ENCODE measurements at places on chromosomes 11 and 22. TPM values are rescaled to one million over a fixed set of nuclear protein-coding genes. Genes with fewer than 3 reads are reported as not detected.

- no peak for DNase-seq
Observed at GRCh38 chr11:62707277-62707861, at the start of the genes BSCL2 and GNG3. BSCL2 (minus strand) TSS chr11:62707424; CDS start chr11:62707195, 229 bp downstream. GNG3 (plus strand) TSS chr11:62707676; CDS start chr11:62708296, 620 bp downstream.

The SELENOM gene
- total RNA-seq = 268 TPM

The MMP27 gene
- not detected for total RNA-seq

GRCh38 chr11:75147875-75148263 is 3.0 kb upstream of the SLCO2B1 start:
- no peak for DNase-seq

The ART1 gene
- not detected for total RNA-seq

The KRTAP5-8 gene
- not detected for total RNA-seq

- peak; percentile 88 for DNase-seq
Observed at GRCh38 chr11:95451682-95452081, 220.7 kb upstream of the SESN3 start.

- peak; percentile 20 for DNase-seq
Observed at GRCh38 chr11:11512929-11513328, 108.9 kb downstream of the GALNT18 start.

DNA sequence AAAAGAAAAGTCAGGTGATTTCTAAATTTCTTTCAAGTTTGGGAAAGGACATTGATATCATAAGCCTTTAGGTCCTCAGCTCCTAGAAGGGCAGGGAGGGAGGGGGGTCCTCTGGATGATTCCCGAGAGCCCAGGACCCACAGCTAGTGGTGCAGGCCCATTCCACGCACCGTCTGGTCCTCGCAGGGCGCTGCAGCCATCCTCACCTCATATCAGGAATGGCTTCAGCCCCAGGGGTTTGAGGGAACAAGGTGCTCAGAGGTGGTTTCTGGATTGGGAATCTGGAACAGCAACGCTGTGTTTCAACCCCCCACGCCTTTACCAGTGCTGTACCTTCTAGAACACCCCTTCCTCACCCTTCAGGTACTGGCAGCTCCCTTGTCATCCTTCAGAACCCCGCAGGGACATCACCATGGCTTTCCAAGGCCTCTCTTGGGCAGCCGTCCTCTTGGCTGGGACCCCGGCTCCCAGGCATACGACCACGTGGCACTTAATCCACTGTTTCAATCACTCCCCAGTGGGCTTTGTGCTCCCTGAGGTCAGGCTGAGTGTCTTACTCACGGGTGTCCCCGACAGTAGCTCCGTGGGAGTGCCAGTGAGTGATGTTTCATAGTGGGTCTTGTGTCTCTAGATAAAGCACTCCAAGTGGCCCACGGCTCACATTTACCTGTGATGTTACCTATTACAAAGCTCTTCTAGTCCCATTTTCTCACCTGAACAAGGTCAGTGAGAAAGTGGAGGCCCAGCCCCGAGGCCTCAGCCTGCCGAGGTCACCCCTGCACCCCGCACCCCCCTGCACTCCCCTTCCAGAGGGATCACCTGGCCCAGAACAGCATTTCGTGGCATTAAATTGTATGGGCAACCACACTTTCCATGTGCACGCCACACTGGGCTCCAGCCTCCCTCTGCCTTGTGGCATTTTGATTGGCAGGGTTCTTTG is 93.9 kb downstream of the MORC2 start:
- DNase-seq = no peak

- peak; percentile 94 for DNase-seq
Observed at GRCh38 chr22:25404928-25405816, 159.3 kb upstream of the GRK3 start.

The ALDH3B2 gene
- total RNA-seq = not detected

GRCh38 chr11:71525938-71526495 is 1.1 kb upstream of the KRTAP5-7 start:
- DNase-seq = no peak

- DNase-seq = peak; percentile 56
Observed at GRCh38 chr22:40679249-40679963, at the start of gene MCHR1. MCHR1 (plus strand) TSS chr22:40679484; CDS start chr22:40679653, 169 bp downstream.

DNA sequence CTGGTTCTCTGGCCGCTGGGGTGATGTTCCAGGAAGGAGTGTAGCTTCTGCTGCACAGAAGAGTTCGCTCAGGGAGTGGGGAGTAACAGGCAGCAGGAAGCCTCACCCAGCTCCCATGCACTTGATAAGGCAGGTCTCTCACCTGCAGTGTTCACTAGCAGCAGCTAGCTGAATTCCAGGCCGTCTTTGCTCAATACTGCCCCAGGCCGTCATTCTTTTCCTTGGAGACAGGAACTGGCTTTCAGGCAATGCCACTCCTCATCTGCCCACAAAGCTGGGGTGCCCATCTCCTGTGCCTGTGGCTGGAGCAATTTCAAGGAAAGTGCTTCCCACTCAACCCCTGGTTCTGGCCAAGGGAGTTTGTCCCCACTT is 66.1 kb downstream of the ARHGAP42 start:
- no peak for DNase-seq

DNA sequence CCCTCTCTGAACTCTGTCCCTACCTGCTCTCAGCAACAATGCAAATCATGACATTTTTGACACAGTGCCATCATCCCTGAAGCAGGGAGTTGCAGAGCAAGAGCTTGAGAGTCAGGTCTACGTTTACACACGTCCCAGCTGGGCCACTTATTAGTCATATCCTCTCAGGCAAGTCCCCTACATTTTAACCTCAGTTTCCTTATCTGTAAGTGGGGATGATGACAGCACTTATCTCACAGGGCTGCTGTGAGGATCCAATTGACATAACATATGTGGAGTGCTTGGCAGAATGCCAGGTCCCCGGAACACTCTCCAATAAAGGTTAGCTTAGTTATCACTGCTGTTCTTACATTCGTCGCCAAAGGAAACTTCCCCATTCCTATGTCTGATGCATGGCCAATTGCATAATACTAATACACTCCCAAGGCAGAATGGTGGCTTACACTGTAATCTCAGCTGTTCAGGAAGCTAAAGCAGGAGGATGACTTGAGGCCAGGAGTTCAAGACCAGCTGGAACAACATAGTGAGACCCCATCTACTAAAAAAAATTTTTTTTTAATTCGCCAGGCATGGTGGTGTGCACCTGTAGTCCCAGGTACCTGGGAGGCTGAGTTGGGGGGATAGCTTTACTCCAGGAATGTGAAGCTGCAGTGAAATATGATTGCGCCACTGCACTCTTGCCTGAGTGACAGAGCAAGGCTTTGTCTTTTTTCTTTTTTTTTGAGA is 16.6 kb downstream of the ASCC2 start:
- peak; percentile 83 for DNase-seq

The DMC1 gene
- total RNA-seq = 3.7 TPM

DNA sequence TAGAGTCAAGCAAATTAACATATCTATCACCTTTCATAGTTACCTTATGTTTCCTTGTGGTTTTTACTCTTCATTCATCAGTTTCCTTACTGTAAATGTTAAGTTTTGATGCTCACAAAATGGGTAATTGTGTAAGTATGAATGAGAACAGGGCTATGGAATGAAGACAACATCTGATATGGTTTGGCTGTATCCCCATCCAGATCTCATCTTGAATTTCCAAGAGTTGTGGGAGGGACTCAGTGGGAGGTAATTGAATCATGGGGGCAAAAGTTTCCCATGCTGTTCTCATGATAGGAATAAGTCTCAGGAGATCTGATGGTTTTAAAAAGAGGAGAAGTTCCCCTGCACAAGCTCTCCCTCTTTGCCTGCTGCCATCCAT is 107.6 kb downstream of the CCDC34 start:
- peak; percentile 89 for DNase-seq

DNA sequence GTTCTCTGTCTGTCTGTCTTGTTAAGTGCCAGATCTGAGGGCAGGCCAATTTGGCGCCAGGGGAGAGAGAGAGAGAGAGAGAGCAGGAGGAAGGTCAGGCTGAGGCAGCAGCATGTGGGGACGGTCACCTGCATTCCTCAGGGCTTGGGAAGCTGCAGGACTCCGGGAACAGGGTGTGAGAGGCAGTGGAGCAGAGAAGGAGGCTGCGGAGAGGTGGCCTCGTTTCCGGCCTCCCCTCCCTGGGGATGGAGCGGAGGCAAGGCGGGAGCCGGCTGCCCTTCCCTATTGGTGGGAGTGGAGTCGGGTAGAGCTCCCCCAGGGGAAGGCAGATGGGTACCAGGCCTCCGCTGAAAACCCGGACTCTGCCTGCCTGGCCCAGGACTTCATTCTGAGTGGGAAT is 9.7 kb downstream of the CLMP start:
- DNase-seq = no peak

The MFRP gene
- total RNA-seq = not detected

The SLC6A5 gene
- total RNA-seq = not detected

The KRTAP5-11 gene
- total RNA-seq = not detected

The SHANK2 gene
- total RNA-seq = 3.9 TPM

- no peak for DNase-seq
Observed at GRCh38 chr11:16043617-16044016, 312.7 kb downstream of the SOX6 start.

DNA sequence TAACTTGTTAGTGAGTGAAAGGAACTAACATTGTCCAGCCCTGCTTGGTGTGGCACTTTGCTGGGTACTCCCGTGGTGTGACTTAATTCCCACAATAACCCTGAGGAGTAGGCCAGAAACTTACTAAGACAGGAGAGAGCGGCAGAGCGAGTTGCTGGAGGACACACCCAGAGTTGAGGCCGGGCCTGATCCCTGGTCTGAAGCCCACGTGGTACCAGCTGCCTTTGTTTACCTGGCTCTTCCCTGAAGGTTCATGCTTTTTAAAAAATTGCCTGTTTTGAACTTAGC is 594 bp downstream of the MPST start:
- peak; percentile 84 for DNase-seq

- peak; percentile 76 for DNase-seq
Observed at GRCh38 chr11:111347002-111347722, 31.9 kb downstream of the POU2AF1 start.

- DNase-seq = no peak
Observed at GRCh38 chr22:43127166-43127908, 15.9 kb downstream of the MCAT start.

DNA sequence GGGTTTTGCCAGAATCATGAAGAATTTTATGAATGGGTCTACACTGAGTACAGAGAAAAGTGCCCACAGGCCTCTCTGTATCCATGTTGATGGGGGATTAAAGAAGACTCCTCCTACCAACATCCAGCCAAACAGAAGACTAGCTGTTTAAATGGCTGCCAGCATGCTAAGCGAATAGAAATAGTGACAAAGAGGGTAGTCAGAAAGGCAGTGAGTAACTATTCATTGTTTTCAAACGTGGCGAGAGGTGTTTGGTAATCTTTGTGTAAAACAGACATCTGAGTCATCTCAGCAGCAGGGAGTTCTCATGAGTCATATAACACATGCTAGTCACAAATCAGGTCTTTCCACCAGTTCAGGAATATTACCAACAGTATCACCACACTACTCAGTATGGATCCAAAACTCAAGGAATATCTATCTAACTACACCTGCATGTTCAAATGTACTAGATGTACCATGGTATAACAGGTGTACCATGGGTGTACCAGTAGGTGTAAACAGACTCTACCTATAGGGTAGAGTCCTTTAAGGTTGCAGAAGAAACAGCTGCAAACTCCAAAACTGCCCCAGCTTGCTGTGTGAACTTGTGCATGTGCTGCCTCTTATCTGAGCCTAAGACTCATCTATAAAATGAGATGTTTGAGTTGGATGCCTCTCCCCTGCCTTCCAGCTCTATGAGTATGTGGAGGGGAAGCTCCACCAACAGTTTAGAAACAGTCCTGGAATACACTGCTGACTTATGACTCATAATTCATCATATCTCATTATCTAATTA is 82.0 kb downstream of the SLC1A2 start:
- DNase-seq = peak; percentile 99

GRCh38 chr11:95948637-95949036 is 24.7 kb upstream of the MTMR2 start:
- DNase-seq = no peak

GRCh38 chr11:121929581-121929980 is 186.4 kb downstream of the BLID start:
- DNase-seq = peak; percentile 55

- DNase-seq = no peak
Observed at GRCh38 chr22:17958166-17958565, 66.2 kb downstream of the MICAL3 start.

- DNase-seq = no peak
Observed at GRCh38 chr22:46579751-46580449, 40.3 kb upstream of the GRAMD4 start.

The IGLL1 gene
- total RNA-seq = not detected

The DUSP8 gene
- 0.11 TPM for total RNA-seq

The FUT4 gene
- total RNA-seq = 4.2 TPM

- DNase-seq = no peak
Observed at GRCh38 chr11:130655300-130655699, 206.9 kb downstream of the ADAMTS15 start.

GRCh38 chr11:2219318-2220017 is 47.9 kb upstream of the TH start:
- DNase-seq = no peak

- peak; percentile 65 for DNase-seq
Observed at GRCh38 chr11:10856689-10857458, 979 bp downstream of the ZBED5 start.

DNA sequence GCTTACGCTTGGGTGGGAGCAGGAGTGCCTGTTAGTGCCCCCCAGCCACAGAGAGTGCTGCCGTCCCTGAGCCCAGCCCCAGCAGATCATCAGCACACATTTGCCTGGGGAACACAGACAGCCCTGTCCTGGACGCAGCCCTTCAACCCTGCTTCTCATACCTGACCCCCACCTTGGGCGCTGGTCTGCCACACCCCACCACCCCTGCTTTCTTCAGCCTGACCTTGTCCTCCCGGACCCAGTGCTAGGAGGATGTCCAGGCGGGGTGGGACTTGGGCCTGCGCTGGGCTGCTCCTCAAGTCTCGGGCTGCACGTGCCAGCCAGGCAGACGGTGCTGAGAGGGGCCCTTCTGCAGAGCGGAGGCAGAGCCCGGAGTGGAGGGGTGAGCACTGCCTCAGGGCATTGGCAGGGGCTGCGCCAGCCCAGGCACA is 119.2 kb downstream of the KCNQ1OT1 start:
- no peak for DNase-seq

DNA sequence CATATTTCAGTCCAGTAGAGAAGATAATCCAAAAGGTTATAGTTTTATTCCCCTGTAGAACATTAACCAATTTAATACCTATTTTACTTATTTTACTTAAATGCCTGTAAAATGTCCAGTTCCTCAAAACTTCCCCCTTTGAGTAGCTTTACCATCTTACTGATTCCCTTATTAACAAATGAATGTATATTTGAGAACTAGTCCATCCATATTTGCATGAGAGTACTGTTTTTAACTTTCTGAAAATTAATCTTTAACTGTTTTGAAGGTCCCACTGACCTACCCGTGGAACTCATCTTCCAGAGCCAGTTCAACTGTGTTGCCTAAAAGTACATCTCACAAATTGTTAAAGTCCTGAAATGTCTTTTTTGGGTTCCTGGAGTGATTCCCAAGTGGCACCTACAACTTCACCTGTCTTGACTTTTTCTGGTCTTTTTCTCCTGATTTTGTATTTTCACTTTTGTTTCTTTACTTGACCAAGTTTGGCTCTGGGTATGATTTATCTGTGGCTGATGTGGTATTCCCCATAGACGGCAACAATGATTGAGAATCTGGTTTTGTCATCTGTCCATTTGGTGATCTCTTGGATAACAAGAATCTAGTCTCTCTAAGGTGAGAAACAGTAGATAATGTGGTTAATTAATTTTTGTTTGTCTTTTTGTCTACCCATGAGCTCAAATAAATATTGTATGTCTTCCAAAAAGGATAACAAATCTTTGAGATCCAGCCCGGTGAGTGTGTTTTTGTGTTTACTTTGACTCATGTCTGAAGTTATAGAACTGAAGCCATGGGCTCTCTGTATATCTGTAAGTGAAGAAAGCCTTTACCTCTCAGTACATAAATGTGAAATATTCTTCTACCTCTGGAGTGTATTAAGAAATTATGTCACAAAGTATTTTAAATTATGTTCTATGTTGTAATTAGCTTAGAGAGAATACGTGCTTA is 174.2 kb downstream of the ETS1 start:
- DNase-seq = peak; percentile 29

The EXPH5 gene
- 0.13 TPM for total RNA-seq
